Smooth muscle cell of the umbilical artery (primary cell): ENCODE measurements at places on chromosomes 1 and 21. TPM values are rescaled to one million over a fixed set of nuclear protein-coding genes. Genes with fewer than 3 reads are reported as not detected.

The TMEM269 gene
- total RNA-seq: not detected in 2 replicates

The FOXO6 gene
- total RNA-seq: under 0.01 TPM in 1 of 2 replicates, not detected in the other

The OR2G2 gene
- not detected in 2 replicates for total RNA-seq

The ASCL5 gene
- not detected in 2 replicates for total RNA-seq
